ENCODE measurements at places on chromosomes 7 and 10.
A peak's percentile ranks its signal among the peaks of the same experiment; 100 is the strongest.

DNA sequence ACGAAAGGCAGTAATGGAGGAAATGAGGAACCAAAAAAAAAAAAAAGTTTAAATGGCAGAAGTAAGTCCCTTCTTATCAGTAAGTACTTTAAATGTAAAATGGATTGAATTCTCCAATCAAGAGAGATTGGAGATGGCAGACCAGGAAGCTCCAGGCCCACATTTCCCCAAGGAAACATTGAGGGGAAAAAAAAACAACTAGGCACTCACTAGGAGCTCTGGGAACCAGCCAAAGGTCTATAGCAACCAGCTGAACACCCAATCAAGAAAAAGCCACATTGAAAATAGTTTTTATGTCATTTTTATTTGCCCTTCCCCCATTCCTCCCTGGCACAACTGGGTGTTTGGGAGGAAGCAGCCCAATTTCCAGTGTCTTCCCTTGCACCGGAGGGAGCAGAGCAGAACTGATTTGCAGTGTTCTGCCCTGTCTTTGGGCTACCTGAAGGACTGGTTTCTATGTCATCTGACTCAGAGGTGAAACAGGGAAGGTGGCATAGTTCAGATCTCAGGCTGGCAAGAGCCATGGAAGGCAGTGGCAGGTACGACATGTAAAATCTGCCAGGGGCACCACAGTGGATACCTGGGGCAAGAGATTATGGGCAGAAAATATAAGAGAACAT, 121.9 kb downstream of the SMURF1 start:
- DNase-seq = no peak

GRCh38 chr10:14382022-14382421, 51.3 kb upstream of the FRMD4A start:
- peak; percentile 23 for DNase-seq

- no peak for DNase-seq
Observed at GRCh38 chr7:104535841-104536240, 207.4 kb downstream of the LHFPL3 start.

DNA sequence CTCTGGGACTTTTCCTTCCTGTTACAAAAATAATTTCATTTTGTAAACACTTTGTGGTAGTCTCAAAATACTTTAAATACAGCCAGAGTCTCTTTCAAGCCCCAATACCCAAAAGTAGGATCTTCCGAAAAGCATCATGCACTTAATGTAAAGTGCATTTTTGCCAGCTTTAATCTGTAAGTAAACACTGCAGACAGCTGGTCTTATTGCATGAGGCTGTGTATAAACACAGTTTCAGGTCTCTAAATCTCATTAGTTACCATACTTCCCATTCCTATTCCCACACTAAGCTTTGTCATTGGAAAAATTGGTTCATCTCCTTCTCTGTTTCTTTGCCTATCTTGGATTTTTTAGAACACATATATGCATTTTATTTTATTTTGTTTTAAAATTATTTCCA, 87.6 kb upstream of the GNAI1 start:
- DNase-seq = no peak

GRCh38 chr7:151013356-151013732, 10.9 kb downstream of the ATG9B start:
- DNase-seq = no peak
